ENCODE measurements at places on chromosomes 1 and 21. TPM values are rescaled to one million over a fixed set of nuclear protein-coding genes. Genes with fewer than 3 reads are reported as not detected.

GRCh38 chr1:101971304-101971703, 25.4 kb downstream of the OLFM3 start:
- no peak overlapping the region for H3K4me3 ChIP-seq
- DNase-seq = no peak
- no peaks in the 10 kb centered on the region for H3K36me3 ChIP-seq
- H3K27me3 ChIP-seq = no peaks in the 10 kb centered on the region

DNA sequence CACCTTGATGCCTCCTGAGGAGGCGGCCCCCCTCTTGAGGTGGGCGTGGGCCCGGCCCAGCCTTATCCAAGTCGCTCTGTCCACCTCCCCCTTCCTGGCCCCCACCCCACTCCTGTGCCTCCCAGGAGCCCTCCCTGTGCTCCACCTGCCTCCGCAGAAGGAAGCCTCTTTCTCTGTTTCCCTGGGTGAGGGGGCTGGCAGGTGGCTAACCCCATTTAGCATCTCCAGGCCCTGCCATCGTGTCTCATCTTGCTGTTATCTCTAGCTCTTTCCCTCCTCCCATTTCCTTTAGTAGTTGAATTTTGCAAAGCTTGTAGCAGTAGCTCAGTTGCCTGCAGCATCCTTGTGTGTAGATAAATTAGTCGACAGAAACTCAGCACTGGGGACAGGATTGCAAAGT, 7.2 kb downstream of the RNF187 start:
- H3K36me3 ChIP-seq = peaks cover 15% of the 10 kb centered on the region
- no peak for DNase-seq
- H3K27ac ChIP-seq = no peak overlapping the region
- peaks cover 43% of the 10 kb centered on the region for H3K4me1 ChIP-seq

DNA sequence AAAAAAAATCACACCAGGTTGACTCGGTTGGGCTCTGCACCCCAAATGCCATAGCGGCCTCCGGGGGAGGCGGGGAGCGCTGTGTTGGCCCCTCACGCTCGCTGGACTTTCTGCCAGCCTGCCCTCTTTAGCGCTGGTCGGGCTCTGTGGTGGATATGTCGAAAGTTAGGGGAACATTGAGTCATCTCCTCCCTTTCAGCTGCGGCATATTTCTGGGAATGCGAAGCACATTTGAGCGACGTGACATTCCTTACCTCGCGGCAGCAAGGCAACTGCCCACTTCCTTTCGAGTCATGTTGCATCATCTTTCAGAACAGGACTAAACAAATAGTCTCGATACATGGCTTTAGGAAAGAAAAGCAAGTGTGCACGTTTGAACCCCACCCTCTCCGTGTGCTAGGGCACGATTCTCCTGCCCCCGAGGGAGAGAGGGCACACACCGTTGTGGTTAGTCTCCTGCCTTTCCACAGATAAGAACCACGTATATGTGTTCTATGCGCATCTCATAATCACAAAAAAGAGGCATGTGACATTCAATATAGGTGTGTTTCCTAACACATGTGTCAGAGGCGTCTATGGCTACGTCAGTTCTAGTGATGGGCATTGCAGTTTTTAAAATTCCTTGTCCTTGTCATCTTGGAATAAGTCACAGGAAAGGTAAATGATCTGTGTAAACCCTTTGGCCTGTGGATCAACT, 105.9 kb upstream of the SLC45A1 start:
- H3K36me3 ChIP-seq = no peaks in the 10 kb centered on the region
- H3K27ac ChIP-seq = no peak overlapping the region

DNA sequence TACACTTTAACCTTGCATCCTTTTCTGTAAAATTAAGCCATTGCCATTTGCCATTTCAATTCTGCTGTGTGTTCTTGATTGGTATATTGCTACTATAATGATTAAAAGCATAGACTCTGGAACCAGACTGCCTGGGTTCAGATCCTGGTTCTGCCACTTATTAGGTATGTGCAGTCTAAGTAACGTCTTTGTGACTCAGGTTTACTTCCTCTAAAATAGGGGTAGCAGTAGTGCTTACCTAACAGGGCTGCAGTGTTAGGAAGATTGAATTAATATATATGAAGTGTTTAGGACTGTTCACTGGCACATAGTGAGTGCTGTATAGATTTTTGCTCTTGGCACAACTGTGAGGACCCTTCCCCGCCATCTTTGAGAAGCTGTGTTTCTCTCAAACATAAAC, 4.4 kb downstream of the CDC42 start:
- H3K27ac ChIP-seq = peak overlapping the region; percentile 80
- H3K27me3 ChIP-seq = no peaks in the 10 kb centered on the region

Gene LRRC71
- not detected for total RNA-seq

GRCh38 chr1:232390590-232390989, 239.3 kb downstream of the SIPA1L2 start:
- H3K4me3 ChIP-seq = no peak overlapping the region
- H3K36me3 ChIP-seq = no peaks in the 10 kb centered on the region
- no peak for DNase-seq
- no peak overlapping the region for H3K27ac ChIP-seq
- no peaks in the 10 kb centered on the region for H3K4me1 ChIP-seq
- no peaks in the 10 kb centered on the region for H3K27me3 ChIP-seq

Gene NUP210L
- total RNA-seq = 0.07 TPM

Measured in activated T-cell treated with anti-CD3 and anti-CD28 coated beads, Interleukin-2, amount 50 U/mL, for 72 hours (primary cell).